Heart right ventricle (tissue), 16 donors: ENCODE measurements at places on chromosomes 5 and 9. TPM values are rescaled to one million over a fixed set of nuclear protein-coding genes. Genes with fewer than 3 reads are reported as not detected.

GFI1B gene
- total RNA-seq, result 0.34 TPM

TNC gene
- 5.8 TPM for total RNA-seq

FAM81B gene
- 8.4 TPM for total RNA-seq

PCDHB3 gene
- 0.74 TPM for total RNA-seq

C5orf22 gene
- total RNA-seq, result 27.1 TPM

INPP5E gene
- total RNA-seq, result 12.5 TPM

IFNB1 gene
- not detected for total RNA-seq

TAS2R1 gene
- not detected for total RNA-seq

ZNF879 gene
- total RNA-seq, result 3.1 TPM

SPOCK1 gene
- 28.6 TPM for total RNA-seq

LVRN gene
- total RNA-seq, result 0.31 TPM

ADGRD2 gene
- not detected for total RNA-seq

NAIP gene
- 8.4 TPM for total RNA-seq

CSNK1G3 gene
- total RNA-seq, result 26.1 TPM

CXCL14 gene
- 0.42 TPM for total RNA-seq

QRFP gene
- total RNA-seq, result not detected

DRD1 gene
- total RNA-seq, result 0.06 TPM

HTR4 gene
- total RNA-seq, result 0.60 TPM

SMIM27 gene
- total RNA-seq, result 12.7 TPM

CSF1R gene
- 27.0 TPM for total RNA-seq

OR4F3 gene
- not detected for total RNA-seq

ALDH1A1 gene
- 21.1 TPM for total RNA-seq

TXNDC8 gene
- total RNA-seq, result not detected

CYSRT1 gene
- total RNA-seq, result 0.21 TPM

SPINK13 gene
- not detected for total RNA-seq

PCDHB8 gene
- total RNA-seq, result 2.2 TPM

GLRA1 gene
- not detected for total RNA-seq

ZNF608 gene
- 16.0 TPM for total RNA-seq

FBXW5 gene
- 118 TPM for total RNA-seq

ZDHHC21 gene
- total RNA-seq, result 6.5 TPM

SV2C gene
- not detected for total RNA-seq

TRIP13 gene
- total RNA-seq, result 0.85 TPM

ENG gene
- total RNA-seq, result 134 TPM

IFNA2 gene
- not detected for total RNA-seq

CCL27 gene
- not detected for total RNA-seq

PCDHGB4 gene
- 6.1 TPM for total RNA-seq

SHISAL2B gene
- total RNA-seq, result not detected

SLC36A1 gene
- 2.1 TPM for total RNA-seq

SPATA31E1 gene
- not detected for total RNA-seq

ATP10B gene
- not detected for total RNA-seq

TMEM174 gene
- not detected for total RNA-seq

RANBP17 gene
- 12.9 TPM for total RNA-seq

PDCD1LG2 gene
- 1.7 TPM for total RNA-seq

FOXD4L5 gene
- not detected for total RNA-seq

F2RL2 gene
- total RNA-seq, result 0.46 TPM

KCNV2 gene
- not detected for total RNA-seq

BTNL9 gene
- total RNA-seq, result 30.4 TPM

FGF18 gene
- total RNA-seq, result 39.0 TPM

ARL10 gene
- total RNA-seq, result 8.8 TPM

NEK6 gene
- 4.6 TPM for total RNA-seq

RPL35 gene
- 714 TPM for total RNA-seq

IRGM gene
- not detected for total RNA-seq

MRPS2 gene
- total RNA-seq, result 43.9 TPM

BAG1 gene
- 123 TPM for total RNA-seq

PRR16 gene
- 11.7 TPM for total RNA-seq

CCNB1 gene
- 2.2 TPM for total RNA-seq

AGXT2 gene
- total RNA-seq, result not detected

ERAP2 gene
- 4.9 TPM for total RNA-seq

SNAPC4 gene
- total RNA-seq, result 6.1 TPM

SMIM33 gene
- not detected for total RNA-seq
